Mucosa of gallbladder (tissue), 1 donor: ENCODE measurements at places on chromosomes 1 and 21.

DNA sequence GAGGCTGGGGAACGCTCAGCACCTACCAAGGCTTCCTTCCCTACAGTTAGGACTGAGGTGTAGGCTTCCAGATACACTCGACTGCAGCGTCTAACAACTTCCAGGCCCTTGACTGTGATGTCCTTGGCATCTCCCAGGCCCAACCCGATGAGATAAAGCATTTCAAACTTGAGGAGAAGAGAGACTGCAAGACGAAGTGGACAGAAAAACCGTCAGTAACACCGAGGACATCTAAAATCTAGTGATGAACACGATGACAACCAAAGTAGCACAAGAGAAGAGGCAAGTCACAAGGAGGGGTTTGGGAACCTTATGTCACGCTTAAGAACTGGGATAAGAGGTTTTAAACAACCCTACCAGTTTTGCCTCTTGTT lies 314 bp downstream of the DPH5 start:
- DNase-seq, result no peak

DNA sequence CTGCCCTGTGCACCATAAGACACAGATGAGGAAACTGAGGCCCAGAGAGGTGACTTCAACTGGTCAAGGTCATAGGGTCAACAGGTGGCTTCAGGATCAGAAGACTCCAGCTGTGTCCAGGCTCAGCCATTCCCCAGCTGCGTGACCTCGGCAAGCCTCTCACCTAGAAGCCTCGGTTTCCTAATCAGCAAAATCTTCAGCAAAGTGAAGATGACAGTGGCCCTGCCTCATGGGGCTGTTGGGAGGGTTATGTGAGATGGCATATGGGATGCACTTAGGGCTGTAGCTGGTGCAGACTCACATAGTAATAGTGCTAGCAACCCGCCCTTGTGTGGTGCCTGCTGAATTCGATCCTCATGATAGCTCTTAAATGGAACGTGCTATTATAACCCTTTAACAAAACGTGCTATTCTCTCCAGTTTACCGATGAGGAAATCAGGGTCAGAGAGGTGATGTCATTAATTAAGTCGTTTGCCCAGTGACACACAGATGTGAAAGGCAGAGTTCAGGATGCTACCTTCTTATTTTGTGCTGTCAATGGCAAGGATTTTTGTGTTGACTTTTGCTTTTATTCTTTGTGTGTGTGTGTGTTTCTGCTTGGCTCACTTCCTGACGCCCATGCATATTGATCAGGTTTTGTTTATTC lies 472.9 kb downstream of the MATN1 start:
- DNase-seq, result no peak

- no peak for DNase-seq
Observed at GRCh38 chr1:26278724-26279455, 996 bp upstream of the SH3BGRL3 start.

DNA sequence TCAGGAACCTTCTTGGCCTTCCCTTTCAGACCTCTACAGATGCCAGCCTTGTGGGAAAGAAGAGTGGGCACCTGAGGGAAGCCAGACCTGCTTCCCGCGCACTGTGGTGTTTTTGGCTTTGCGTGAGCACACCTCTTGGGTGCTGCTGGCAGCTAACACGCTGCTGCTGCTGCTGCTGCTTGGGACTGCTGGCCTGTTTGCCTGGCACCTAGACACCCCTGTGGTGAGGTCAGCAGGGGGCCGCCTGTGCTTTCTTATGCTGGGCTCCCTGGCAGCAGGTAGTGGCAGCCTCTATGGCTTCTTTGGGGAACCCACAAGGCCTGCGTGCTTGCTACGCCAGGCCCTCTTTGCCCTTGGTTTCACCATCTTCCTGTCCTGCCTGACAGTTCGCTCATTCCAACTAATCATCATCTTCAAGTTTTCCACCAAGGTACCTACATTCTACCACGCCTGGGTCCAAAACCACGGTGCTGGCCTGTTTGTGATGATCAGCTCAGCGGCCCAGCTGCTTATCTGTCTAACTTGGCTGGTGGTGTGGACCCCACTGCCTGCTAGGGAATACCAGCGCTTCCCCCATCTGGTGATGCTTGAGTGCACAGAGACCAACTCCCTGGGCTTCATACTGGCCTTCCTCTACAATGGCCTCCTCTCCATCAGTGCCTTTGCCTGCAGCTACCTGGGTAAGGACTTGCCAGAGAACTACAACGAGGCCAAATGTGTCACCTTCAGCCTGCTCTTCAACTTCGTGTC lies 995 bp upstream of the ZBTB48 start:
- DNase-seq, result no peak

GRCh38 chr1:228695015-228695955 lies 40.0 kb upstream of the RHOU start:
- DNase-seq, result no peak

DNA sequence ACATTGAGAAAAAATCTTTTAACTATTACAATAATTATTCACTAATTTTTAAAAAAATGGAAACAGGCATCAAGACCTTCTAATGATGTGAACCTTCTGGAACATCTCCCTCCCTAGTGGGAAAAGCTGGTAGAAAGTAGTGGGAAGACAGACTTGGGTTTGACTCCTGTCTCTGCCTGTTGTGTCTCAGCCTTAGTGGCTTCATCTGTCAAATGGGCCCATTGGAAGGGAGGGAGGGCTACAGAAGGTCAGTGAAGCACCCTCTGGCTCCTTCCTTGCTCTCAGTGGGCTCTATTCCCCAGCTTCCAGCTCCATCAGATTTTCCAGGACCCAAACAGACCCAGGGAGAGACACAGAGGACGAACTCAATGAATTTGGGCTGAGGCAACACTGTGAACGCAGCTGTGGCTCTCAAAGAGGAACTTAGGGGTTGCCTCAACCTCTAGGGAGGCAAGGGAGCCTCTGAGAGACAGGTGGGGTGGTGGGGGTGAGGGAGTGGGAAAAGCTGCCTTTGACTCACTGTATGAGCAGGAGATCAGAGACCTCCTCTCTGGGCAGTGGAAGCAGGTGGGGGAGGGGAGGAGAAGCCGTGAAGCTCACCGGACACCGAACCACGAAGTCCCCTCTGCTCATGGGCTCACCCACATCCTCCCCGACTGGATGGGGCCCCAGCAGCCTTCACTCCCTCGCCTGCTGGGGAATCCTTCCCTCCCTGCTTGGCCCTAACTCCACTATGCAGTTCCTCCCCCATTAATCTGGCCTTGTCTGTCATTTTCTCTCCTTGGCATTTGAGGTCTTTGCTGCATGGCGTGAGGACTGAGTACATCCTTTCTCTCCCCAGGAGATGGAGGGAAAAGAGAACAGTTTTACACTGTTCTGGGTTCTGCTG lies 4.5 kb downstream of the CNR2 start:
- no peak for DNase-seq

DNA sequence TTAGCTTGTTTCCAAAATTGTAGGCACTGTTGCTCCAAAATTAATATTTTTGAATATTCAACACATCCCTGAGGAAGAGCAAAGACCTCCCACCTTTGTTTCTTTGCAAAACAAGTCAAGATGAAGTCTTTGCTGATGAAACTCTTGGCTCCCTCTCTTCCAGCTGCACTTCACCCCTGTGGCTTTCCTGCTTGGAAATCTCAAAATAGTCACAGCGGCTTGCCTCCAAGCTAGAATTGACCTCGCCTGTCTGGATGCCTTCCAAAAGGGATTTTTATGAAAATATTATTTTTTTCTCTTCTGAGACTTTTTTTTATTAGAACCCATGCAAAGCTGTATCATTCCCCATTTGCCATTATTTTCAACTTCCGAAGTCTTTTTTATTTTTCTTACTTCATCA lies 71.1 kb upstream of the MROH9 start:
- no peak for DNase-seq

GRCh38 chr1:156851779-156852417 lies 7.0 kb downstream of the INSRR start:
- no peak for DNase-seq

DNA sequence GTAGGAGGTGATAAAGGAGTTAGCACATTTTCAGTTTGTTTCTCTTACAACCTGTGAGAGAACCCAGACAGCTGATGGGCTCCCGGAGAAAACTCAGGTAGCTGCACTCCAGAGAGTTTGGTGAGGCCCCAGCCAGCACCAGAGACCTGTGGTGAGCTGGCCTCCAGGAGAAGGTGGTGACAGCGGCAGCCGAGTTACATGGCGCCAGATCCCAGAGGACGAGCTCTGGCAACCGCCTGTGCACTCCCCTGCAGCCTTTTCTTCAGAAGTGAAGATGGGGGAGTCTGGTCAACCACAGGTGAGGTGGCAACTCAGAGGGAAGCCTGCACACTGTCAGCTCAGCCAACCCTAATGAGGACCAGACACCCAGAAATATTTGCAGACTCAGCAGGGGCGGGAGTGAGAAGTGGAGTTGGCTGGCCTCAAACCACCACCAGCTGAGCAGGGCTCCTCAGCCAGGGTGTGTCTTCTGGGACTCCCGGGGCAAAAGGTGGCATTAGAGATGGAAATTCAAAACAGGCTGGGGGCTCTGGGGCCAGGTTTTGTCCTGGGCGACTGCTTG lies 209.7 kb downstream of the SETD4 start:
- DNase-seq, result no peak

DNA sequence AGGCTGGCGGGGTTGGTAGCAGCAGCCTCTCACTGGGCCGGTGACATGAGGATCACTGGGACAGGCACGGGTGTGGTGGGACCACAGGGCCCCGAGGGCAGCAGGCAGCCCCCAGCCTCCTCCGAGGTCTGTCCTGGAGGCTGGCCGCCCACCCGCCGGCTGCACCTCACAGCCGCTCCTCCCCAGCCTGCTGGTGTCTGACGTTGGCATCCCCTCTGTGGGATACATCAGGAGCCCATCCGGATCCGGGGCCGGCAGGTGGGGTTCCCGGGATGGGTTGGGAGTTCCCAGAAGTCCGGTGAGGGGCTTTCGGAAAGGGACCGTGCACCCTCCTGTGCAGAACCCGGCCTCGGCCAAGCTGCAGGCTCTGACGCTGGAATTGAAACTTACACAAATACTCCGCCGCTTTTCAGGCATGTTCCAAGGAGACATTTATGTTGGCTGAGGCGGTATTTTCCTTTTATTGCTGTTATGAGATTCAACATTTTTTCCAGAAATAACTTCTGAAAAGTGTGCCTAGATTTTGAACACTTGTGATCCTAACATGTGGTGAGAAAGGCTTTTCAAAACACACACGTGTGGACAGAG lies 142.1 kb upstream of the ARHGEF16 start:
- DNase-seq, result no peak

DNA sequence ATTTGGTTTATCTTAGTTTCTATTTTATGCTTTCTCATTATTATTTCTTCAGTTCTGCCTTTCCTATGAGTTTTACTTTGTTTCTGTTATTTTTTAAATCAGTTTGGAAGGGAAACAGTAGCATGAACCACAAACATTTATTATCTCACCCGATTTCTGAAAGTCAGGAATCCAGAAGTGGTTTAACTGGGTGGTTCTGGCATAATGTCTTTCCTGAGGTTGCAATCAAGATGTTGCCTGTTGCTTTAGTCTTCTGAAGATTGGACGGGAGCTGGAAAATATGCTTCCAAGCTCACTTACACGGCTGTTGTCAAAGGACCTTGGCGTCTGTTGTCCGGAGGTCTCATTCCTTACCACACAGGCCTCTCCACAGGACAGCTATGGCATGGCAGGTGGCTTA lies 50.4 kb downstream of the SNRPE start:
- DNase-seq, result no peak

DNA sequence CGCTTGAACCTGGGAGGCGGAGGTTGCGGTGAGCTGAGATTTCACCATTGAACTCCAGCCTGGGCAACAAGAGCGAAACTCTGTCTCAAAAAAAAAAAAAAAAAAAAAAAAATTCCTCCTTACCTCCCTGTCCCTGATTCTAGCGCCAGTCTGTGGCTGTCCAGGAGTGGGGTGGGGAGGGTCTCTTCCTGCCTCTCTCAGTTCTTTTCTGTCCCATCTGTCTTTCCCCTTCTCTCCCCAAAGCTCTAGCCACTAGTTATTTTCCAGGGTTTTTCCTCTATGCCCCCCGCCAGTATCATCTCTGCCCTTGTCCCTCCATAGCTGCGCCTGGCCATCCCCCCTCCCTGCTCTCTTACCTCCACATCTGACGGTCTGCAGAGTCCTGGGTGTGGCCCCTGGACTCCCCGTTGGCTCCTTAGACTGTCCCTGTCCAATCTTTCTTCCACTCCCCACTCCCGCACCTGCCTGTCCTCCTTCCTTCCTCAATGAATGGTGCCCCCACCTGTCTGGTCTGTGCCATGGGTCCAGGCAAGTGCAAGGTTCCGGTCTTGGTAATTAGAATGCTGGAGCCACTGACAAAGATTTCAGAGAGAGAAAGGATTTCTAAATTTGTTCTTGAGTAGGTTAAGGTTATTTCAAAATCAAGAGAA lies 1.6 kb upstream of the TMEM63A start:
- DNase-seq, result no peak

- DNase-seq, result no peak
Observed at GRCh38 chr1:176994931-176995596, 169.4 kb downstream of the ASTN1 start.

DNA sequence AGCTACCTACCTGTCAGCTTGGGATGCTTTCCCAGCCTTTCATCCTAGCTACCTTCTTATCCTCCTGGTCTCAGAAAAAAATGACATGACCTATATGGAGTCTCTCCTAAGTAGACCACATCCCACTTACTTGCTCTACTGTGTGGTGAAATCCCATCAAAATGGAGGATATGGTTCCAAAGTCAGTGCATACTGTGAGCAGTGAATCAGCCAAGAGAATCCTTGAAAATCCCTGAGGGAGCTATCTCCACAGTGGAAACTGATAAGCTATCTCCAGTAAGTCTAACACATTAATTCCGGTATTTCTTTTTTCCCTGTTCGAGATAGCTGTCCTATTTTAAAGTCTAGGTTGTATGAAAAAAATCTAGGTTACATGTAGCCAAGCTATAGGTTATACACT lies 189.7 kb downstream of the FGGY start:
- DNase-seq, result no peak

DNA sequence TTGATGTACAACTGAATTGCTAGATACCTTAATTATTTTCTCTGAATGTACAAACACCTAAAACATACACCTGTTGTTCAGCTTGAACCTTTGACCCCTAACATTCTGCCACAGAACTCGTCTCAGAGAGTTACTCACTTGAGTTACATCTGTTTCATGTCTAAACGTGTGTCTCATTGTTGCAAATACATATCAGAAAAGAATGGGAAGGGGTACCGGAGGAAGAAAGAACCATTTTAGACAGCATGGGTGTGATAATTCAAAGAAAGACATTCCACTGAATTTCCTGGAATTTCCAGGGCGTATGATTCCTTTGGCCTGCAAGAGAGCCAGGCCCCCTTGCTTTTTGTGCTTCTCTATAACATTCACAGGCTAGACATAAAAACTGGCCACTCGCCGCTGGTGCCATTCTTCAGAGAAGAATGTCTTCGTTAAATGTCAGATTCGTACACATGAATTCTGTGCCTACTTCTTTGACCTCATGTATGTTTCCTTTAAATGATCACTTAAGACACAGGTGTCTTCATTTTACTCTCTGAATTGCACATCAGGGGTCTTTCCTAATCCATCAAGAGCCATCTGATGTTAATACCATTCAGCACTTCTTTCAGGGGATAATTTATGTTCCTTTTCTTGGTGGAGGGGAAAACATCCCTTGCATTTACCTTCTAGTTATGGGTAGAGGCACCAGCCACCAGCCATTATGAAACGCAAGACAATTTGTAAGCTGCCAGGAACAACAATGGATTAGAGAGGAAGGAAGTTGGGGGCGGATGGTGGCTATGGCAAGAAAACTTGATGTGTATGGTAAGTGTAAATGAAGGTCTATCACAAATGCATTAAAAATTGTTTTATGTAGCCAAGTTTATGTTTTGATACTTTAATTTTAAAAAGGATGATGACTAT lies 12.7 kb downstream of the ATF3 start:
- no peak for DNase-seq

GRCh38 chr1:59045636-59046035 lies 251.3 kb upstream of the FGGY start:
- DNase-seq, result no peak

GRCh38 chr21:46667741-46668380 lies 32.4 kb downstream of the PRMT2 start:
- no peak for DNase-seq

GRCh38 chr1:212917858-212918257 lies 32.5 kb upstream of the VASH2 start:
- no peak for DNase-seq
